HL-60 (cell line): ENCODE measurements at places on chromosomes 11 and 22.

DNA sequence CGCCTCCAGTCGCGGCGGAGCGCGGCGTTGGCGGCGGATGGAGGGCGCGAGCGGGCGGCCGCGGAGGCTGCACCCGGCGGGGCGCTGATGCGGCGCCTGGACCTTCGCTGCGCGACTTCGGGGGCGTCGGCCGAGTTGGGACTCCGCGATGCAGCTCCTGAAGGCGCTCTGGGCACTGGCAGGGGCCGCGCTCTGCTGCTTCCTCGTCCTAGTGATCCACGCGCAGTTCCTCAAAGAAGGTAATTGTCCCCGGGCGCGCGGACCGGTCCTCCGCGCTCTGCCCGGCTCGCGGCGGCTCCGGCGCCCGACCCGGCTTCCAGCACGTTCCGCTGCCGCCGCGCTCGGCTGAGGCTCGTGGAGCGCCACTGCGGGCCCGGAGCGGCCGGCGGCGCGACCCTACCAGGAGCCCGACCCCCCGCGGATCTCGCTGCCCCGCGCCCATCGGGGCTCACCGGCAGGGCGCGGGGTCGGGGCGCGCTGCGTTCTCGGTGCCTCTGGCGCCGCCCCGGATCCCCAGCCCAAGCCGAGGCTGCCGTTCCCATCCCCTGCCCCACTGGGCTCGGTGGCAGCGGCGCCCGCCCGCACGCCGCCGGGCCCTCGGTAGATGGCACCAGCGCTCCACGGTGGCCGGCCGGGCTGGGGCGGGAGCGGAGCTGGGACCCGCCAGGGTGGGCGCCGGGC lies 1251.2 kb downstream of the BRD1 start:
- no peak for DNase-seq

- no peak for DNase-seq
Measured at GRCh38 chr11:6455070-6455469, 14.3 kb upstream of the HPX start.

DNA sequence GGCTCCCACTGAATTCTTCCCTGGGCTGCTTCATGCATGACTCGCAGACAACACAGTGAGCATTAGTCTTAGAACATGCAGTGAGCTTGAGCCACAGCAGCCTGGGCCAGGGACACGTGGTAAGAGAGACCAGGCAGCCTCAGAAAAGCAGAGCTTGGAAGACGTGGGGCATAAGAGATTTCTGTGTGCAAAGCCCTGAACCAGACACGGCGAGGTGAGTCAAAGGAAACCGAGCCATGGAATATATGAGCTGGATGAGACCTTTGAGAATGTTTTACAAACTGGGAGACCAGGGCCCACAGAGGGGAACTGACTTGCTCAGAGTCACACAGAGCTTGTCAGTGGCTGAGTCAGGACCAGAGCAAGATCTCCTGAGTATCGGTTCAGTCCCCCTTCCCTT lies 8.5 kb upstream of the FXYD6 start:
- DNase-seq, result no peak

DNA sequence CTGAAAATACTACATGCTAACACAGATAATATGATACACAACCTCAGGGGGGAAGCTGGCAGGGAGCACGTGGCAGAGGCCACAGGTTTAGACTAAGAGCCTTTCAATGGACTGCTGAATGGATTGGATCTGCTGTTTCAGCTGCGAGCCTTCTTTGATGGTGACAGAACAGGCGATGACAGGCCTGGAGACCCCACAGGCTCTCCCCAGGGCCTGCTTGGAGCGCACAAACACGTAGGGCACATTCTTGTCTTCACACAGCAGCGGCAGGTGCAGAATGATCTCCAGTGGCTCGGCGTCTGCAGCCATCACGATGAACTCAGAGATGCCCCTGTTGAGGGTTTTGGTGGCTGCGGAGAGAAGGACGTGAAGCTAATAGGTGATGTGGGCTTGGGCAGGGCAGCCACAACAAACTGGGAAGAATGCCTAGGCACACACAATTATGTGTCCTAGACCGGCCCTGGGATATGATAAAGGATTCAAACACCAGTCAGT lies 13.8 kb downstream of the SNU13 start:
- DNase-seq, result no peak

- DNase-seq, result no peak
Measured at GRCh38 chr11:131334601-131335000, 35.8 kb upstream of the NTM start.

DNA sequence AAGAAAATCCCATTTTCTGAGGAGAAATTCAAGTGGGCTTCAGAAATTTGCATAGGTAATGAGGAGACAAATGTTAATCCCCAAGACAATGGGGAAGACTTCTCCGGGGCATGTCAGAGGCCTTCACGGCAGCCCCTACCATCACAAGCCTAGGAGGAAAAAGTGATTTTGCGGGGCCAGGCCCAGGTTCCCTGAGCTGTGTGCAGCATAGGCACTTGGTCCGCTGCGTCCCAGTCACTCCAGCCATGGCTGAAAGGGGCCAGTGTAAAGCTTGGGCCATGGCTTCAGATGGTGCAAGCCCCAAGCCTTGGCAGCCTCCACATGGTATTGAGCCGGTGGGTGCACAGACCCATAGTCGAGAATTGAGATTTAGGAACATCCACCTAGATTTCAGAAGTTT lies 570.7 kb downstream of the KCNA4 start:
- no peak for DNase-seq

GRCh38 chr11:76269661-76270261 lies 63.5 kb upstream of the WNT11 start:
- DNase-seq, result no peak

DNA sequence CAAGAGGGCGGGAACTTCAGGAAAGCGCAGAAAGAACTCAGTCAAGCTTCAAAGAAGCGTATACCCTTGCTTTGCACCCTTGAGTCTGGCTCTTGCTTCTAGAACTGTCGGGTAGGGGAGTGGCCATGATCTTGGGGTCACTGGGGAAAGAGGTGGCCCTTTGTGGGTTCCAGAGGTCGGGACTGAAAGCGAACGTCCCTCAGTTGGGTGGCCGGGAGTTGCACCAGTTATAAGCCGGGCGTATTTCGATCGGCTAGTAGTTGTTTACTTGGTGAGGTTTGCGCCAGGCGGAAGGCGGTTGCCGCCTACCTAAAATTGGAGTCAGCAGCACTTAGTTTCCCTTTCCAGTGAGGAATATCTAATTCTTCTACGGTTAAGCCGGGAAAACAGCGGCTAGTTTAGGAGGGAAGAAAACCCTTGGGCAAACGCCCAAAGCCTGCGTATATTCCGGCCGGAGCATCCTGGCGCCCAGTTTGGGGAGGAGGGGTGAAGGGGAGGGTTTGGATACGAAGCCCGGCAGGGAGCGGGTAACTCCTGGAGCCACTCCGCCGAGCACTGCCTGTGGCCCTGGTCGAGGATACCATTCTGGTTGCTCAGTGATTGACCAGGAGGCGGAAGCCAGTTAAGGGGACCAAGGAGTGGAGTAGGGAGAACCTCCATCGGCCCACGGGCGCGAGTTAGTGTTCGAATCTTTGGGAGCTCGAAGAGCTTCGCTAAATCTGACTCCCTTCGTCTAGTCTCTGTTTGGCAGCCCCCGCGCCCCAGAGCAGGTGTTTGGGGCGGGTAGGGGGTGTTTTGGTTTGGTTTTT lies 807 bp upstream of the WT1 start:
- DNase-seq, result no peak

DNA sequence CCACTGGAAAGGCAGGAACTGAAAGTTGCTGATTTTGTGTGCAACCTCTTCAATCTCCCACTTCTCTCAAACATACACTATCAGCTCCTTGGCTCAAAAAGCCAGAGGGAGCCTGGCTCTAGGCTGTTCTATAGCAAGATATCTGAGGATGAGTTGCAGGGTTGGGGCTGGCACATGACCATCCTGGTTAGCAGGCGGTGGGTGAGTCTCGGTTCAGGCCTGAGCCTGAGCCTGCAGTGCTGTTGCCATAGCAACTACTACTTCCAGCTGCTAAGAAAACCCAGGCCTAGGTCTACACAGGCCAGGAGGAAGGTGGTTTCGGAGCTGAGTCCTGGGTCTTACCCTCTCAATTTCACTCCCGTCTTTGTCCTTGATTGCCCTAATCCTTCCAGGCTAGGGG lies 39.0 kb downstream of the CWC15 start:
- DNase-seq, result no peak
